Renal cortex interstitium (tissue), 15 donors: ENCODE measurements at places on chromosomes 16 and 17. TPM values are rescaled to one million over a fixed set of nuclear protein-coding genes. Genes with fewer than 3 reads are reported as not detected.

DNA sequence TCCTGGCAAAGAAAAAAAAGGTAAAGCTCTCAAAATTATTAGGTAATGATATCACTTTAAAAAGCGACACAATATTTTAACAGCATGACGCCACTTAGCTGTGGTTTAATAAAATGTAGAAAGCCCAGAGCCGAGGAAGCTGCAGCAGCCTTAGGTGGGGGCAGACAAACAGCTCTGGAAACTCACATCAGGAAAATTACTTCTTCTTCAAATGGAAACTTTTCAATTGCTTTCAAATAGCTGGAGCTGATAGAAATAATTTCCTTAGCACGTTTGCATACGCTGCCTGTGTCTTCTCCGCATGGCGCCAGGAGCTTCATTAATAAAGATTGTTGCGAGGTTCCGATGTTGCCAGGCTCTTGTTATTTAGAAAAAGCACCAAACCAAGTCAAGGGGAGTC lies 835.3 kb upstream of the EEF2KMT start:
- no peak for DNase-seq

The MT1A gene
- not detected for polyA plus RNA-seq

GRCh38 chr16:83906683-83907082 lies 7.8 kb downstream of the MLYCD start:
- no peak for DNase-seq

The METTL26 gene
- 62.6 TPM for polyA plus RNA-seq

DNA sequence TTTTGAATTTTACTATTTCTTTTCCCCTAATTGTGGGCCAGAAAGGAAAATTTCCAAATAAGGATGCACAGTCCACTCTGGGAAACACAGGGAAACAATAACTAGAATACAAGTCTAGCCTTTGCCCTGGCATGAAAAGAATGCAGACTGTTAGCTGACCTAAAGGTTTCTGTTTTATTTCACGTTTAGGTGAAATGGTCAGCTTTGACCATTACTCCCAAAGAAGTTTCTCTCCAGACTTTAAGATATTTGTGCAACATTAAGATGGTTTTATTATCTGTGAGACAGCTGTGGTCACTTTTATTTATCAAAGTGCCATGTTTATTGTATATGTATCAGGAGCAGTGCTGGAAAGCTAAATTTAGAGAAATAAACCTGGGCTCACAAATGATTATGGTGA lies 163.9 kb downstream of the SPECC1 start:
- no peak for DNase-seq

GRCh38 chr17:80861418-80861815 lies 130.2 kb upstream of the CHMP6 start:
- DNase-seq = no peak

GRCh38 chr16:67803894-67804293 lies 2.5 kb downstream of the RANBP10 start:
- no peak for DNase-seq

DNA sequence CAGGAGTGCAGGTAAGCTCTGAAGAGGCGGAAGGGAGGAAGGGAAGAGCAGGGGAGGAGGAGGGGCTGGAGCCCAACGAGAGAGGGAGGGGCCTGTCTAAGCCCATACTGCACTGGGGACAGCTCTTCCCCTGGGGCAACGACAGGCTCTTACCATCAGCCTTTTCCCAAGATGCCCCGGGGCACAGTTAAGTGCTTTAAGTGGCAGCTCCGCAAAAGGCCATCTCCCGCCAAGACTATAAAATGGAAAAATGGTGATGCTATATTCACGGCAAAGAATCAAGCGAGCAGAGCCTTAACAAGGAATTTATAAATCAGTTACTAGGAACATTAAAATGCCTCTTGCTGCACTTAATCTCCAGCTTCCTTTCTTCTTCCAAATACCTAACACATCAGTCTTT lies 110.2 kb upstream of the NLRP1 start:
- no peak for DNase-seq

The TXNDC17 gene
- 104 TPM for polyA plus RNA-seq

- no peak for DNase-seq
Observed at GRCh38 chr16:4689091-4689671, 4.2 kb upstream of the NUDT16L1 start.

GRCh38 chr17:78495634-78496033 lies 81.6 kb downstream of the DNAH17 start:
- no peak for DNase-seq

DNA sequence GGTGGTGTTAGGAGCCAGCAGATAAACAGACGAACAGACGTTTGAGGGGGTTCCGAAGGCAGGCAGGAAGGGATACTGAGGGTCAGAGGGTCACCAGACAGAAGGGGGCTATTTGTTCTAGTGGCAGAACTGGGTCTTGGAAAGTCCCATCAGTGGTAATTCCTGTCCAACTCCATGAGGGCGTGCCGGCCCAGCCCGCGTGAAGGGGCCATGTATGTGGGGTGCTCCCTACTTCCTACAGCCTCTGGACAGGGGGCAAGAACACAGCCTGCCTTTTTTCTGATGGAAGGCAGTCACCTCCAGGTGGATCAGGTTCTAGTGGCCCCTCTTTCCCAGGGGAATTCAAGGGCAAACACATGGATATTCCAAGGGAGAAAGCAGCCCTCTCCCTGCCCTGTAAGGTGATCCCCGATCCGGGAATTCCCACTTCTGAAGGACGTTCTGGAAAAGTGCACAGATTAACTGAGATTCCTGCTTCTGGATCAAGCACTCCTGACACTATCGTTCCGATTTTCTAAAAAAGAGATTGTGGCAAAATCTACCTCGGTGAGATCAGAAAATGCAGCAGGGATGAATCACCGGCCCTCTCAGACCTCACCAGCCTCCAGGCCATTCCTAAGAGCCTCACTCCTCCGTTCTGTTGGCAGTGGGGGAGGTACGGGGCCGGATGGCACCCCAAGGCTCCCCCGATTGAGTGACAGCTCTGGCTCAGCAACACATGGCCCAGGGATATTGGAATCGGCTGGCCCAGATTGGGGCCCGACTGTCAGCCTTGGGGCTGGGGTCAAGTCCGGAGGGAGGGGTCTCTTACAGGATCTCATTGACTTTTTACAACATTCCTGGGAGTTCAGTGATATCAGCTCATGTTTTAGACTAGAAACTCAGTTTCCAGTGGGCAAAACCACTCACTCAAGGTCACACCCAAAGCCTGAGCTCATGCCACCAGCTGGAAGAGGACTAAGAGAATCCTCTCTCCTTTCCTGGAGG lies 12.4 kb downstream of the STX1B start:
- no peak for DNase-seq

DNA sequence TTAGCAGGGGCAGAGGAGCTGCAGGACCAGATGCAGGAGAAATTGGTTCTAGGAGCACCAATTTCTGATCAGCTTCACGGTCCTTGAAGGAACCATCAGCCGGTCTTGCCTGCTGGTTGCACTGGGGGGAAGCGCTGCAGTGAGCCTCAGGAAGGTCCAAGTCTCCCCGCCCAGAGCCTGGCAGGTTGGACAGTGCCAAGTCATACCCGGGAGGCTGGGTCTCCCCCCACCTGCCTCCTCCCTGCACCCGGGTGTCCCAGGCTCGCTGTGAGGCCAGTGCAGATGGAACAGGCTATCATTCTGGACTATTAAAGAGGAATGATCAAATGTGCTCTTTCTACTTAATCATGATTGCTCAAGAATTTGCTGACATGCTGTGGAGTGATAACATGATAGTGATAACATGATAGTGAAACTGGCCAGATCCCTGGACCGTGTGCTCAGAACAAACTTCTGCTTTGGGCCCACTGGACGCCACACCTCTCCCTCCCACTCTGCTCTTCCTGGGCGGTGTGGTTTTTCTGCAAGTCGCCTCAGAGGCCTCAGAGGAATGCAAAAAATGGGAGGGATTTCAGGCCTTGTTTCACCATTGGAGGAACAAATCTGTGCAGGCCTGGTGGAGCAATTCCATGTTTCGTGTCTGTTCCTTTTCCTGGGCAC lies 236.0 kb downstream of the IRF8 start:
- DNase-seq = no peak

DNA sequence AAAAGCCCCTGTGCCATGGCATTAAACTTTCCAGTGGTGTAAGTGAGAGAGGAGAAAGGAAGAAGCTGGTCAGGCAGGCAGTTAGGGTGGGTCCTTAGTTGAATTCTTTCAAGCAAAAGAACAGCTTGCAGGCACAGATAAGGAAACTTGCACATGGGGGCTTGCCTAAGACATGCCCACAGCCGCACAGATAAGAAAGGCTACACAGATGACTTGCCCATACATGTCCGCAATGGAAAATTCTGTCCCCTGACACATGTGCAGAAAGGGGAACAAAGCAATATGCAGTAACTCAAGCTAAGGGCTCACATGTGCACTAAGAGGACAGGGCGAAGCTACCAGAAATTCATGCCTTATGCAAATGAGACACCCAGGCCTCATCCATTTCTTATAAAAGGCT lies 69.9 kb downstream of the GSG1L start:
- DNase-seq = no peak

GRCh38 chr16:86975445-86975844 lies 341.7 kb downstream of the C16orf95 start:
- DNase-seq = no peak

DNA sequence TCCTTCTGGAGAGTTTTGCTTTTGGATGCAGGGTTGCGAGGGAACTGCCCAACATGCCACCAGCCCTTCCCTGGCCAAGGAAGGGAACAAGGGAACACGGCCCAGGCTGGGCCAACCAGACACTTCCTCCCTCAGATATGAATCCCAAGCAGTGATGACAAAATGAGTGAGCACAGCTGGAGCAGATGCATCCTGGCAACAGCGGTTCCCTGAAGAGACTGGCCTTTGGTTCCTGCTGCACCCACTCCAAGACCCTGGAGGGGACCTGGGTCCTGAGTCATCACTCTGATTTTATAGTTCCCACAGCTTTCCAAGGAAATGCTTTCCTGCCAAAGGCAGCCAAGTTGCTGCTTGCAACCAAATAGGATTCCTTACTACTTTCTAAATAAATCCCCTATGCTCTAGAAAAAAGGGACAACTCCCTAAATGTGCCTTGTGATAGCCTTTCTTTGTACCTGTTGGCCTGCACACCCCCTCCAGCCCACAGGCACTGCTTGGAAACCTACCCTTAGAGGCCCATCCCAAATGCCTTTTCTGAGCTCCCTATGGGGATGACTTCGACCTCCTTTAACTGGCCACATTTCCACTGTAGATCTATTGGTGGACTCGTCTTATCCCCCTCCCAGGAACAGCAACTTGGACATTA lies 5.3 kb downstream of the ST3GAL2 start:
- DNase-seq = no peak

DNA sequence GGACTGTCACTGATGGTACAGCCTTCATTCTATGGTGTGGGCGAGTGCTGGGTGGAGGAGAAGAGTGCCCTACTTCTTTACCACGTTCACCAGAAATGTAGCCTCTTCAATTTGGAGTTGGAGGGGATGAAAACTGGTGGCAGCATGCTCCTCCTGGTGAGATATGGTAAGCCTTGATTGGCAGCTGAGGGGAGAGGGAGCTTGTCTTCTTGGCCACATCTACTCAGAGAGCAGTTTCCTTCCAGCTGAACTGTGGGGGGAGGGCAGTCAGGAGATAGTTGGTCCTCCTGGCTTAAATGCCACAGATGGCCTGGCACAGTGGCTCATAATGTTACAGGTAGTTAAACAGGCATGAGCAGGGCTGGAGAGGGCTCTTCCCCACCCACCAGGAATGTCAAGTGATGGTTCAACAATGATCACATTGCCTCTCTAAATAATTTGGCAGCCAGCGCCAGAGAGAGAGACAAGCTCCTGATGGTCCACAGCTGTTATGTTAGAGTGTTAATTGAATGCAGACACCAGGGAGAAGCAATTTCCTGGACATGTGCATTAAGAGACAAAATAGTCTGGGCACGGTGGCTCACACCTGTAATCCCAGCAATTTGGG lies 9.0 kb upstream of the MAPK3 start:
- no peak for DNase-seq

The RASL10B gene
- polyA plus RNA-seq = 18.4 TPM

DNA sequence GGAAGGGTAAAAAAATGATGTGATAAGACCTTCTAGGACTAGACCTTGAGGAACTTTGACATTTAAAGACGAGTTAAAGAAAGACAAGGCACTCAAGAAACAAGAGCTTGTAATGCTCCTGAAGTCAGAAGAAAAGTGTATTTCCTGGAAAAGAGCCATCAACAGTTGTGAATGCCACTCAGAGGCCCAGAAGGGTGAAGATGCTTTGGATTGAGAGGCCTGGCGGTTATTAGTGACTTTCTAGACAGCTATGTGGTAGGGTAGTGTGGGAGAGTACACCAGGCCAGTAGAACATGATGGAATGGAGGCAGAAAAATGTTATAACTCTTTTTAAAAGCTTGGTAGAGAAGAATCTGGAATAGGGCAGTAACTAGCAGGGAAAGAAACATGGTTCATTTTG lies 34.1 kb upstream of the ANKFN1 start:
- DNase-seq = no peak

GRCh38 chr16:6018848-6019489 lies 921.4 kb upstream of the EEF2KMT start:
- DNase-seq = no peak

The MAP3K14 gene
- polyA plus RNA-seq = 7.7 TPM

DNA sequence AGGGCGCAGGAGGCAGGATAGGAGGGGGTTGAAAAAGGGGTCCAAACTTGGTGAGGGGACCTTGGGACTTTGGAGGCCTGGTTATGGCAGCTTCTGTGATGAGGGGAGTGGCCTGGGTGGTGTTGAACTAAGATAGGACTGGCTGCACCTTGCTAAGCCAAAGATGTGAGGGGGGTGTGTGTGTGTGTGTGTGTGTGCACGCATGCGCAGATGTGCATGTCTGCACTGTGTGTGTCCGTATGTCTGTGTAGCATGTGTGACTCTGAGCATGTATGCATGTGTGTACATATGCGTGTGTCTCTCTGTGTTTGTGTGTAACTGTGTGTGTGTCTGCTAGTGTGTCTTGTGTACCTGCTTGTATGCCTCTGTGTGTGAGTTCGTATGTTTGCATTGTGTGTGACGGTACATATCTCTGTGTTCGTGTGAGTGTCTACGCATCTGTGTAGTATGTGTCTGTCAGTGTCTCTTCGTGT lies 4.1 kb downstream of the SLC16A5 start:
- no peak for DNase-seq

- no peak for DNase-seq
Observed at GRCh38 chr17:58402679-58403078, 14.7 kb downstream of the RNF43 start.

GRCh38 chr17:57050306-57050705 lies 34.7 kb upstream of the AKAP1 start:
- DNase-seq = no peak

GRCh38 chr17:80631142-80632045 lies 86.8 kb downstream of the RPTOR start:
- no peak for DNase-seq

The CIITA gene
- 10.7 TPM for polyA plus RNA-seq

- no peak for DNase-seq
Observed at GRCh38 chr16:75203096-75203495, 3.9 kb downstream of the CTRB2 start.

- no peak for DNase-seq
Observed at GRCh38 chr17:68383443-68384321, 73.6 kb downstream of the WIPI1 start.

- DNase-seq = peak; percentile 39
Observed at GRCh38 chr17:45702666-45703266, 81.4 kb upstream of the CRHR1 start.
